Esophagus mucosa (tissue), 1 donor: ENCODE measurements at places on chromosomes 7 and 10. TPM values are rescaled to one million over a fixed set of nuclear protein-coding genes. Genes with fewer than 3 reads are reported as not detected.

GRCh38 chr10:132524443-132525285 is 12.9 kb upstream of the INPP5A start:
- no peak for ATAC-seq

DNA sequence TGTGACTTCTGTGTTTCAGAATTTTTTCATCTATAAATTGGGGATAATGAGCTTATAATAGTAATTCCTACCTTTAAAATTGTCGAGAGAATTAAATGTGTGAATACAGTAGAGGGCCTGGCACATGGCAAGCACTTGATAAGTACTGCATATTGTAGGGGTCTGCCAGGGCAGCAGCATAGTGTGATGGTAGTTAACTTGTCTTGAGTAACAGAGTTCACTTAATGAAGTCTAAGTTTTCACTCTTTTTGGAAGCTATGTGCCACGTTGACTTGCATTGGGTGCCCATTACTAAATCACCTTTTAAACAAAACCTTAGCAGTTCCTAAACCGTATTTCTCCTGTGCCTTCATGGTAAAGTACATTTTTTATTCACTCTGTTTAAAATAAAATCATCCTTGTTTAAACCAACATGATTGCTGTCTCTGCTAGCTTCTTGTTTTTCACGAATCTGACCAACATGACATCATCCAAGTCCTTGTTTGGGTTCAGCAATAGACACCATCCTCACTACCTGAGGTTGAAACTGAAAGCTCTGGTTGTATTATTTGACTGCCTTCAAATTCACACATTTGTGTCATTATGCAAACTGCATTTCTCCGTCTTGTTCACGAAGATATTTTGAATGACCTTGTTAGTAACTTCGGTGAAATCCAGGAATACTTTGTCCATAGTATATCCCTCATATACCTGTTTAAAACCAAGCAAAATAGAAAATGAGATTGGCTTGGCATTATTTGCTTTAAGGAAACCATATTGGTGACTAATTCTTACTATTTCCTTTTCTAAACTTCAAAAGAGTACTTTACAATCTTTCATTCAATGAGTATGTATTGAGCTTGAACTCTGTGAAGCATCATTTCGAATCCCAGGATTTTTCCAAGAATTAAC is 340.2 kb downstream of the SUGCT start:
- ATAC-seq: no peak

- peak; percentile 87 for ATAC-seq
Measured at GRCh38 chr7:36507475-36508440, 118.1 kb downstream of the ANLN start.

- no peak for ATAC-seq
Measured at GRCh38 chr7:11605749-11606148, 226.2 kb downstream of the THSD7A start.

DNA sequence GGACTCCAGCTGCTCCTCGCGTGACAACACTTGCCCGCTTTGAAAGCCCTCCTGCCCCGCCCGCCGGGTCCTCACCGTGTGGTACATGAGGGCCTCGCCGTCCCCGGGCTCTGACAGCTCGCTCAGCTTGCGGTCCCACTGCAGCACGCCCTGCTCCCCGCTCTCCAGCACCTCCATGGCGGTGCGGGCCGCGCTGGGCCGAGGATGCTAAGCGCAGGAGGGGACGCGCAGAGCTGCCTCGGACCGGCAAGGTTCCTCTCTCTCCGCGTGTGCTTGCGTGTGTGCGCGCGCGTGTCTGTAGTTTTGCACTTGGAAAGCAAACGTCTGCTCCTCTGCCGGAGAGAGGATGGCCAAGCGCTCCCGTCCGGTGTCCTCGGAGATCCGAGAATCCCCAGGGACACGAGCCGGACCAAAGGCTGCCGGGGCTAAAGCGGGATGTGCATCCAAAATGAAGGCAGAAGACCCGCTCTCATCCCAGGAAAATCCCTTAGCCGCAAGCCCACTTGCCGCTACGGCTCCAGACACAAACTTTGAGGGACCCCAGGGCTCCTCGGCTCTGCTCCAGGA is at the start of gene CREB3L2:
Gene CREB3L2, minus strand, starts transcription at position 558 of the 567 bp plus-strand sequence. Its CDS starts 381 bp downstream, at position 177.
- peak; percentile 59 for ATAC-seq

DNA sequence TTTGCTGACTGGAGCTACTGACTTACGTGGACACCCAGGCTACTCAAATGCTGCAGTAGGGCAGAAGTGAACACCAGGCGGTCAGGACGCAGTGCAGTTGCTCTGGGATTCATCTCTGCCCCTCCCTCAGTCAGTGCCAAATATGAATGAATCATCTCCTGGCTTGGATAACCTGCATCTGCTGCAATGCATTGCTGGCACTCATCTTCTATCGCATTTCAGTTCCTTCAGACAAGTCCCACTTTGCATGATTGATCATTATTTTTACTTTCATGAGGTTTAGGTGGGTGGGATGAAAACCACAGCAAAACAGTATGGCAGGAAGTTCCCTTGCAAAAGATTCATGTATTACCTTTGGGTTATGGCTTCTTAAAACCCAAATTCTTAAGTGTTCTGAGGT is 224.6 kb upstream of the NRP1 start:
- ATAC-seq: peak; percentile 65

MACROH2A2 gene
- total RNA-seq: 18.8 TPM

MKX gene
- 1.4 TPM for total RNA-seq

C1QL3 gene
- not detected for total RNA-seq

CYP3A5 gene
- 26.4 TPM for total RNA-seq

GCK gene
- total RNA-seq: not detected

RGS10 gene
- total RNA-seq: 33.9 TPM

INA gene
- 1.4 TPM for total RNA-seq

OR6V1 gene
- not detected for total RNA-seq
